ENCODE measurements at places on chromosomes 5 and 9.
A peak's percentile ranks its signal among the peaks of the same experiment; 100 is the strongest.

DNA sequence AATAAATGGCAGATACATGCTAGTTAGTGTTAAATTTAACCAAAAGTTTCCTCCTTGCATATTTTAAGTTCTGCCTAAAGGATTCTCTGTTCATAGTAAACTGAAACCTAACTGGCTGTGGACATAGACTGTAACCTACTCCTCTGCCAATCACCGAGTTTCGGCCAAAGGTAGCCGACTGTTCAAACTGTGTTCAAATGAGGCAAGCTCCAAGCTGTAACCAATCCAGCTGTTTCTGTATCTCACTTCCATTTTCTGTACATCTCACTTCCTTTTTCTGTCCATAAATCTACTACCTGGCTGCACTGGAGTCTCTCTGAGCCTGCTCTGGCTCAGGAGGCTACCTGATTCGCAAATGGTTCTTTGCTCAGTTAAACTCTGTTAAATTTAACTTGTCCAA is 44.1 kb downstream of the KCNV2 start:
- no peak for DNase-seq

DNA sequence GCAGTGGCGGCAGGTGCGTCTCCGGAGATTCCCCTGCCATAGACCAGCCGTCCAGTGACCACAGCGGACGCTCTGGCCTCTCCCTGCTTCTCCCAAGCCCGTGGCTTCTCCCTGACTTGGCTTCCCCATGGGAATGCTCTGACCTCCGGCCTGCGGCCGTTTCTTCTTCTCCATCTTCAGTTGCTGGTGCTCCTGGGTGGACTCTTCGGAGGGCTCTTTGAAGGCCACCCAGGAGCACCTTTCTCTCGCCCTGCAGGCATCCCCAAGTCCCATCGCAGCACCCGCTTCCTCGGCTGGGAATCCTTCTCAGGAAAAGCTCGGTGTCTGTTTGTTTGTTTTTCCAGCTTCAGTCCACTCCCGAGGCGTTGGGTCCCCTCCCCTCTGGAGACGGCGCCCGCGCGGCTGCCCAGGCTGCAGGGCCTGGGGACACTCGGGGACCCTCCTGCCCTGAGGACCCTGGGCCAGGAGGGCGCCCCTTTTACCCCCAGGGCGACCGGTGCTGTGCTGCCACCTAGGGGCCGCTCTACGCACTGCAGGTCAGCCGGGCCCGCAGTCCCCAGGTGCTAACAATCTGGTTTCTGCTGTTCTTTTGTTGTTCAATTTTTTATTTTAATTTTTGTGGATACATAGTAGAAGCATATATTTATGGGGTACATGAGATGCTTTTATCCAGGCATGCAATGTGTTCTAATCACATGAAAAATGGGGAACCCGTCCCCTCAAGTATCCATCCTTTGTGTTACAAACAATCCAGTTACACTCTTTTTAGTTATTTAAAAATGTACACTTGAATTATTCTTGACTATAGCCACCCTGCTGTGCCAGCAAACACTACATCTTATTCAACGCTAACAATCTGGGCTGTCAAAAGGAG is 197.9 kb upstream of the ADAMTS16 start:
- peak; percentile 43 for DNase-seq

GRCh38 chr9:28234894-28235277 is 661.6 kb upstream of the C9orf72 start:
- no peak for DNase-seq

GRCh38 chr9:20775683-20776082 is 91.6 kb downstream of the FOCAD start:
- DNase-seq: no peak

DNA sequence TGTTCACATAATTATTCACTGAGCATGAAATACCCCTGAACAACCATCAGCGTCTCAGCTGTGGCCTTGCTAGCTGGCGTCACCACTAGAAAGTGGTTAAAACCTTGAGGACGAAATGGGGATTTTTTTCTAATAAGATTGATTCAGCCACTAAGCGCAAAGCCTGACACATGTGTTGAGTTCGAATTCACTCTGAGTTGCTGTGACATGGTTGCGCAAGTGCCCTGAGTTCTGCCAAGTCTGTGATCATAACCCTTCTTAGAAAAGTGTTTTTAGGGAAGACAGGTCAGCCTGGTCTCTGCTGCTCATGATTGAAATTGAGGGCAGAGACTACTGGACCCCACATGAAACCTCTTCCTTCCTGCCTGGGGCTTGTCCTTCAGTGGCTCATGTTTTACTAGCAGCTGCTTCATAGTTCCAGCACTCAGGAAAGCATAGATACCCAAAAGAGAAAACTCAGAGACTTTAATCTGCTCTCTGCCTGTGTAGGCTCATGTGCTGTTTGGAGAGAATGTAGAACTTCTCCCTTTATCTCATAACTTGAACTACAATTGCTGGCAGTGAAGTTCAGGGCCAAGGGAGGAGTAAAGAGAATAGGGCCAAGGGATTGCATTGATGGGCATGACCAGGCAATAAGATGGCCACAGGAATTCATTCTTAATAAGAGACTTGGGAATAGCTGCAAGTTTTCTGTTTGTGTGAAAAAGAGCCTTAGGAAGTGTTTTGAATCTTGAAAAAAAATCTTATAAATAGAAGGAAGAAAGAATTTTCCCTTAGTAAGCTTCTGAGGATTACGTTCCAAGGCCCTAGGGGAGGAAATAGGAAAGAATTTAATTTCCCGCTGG is 66.8 kb upstream of the CXCL14 start:
- DNase-seq: no peak

DNA sequence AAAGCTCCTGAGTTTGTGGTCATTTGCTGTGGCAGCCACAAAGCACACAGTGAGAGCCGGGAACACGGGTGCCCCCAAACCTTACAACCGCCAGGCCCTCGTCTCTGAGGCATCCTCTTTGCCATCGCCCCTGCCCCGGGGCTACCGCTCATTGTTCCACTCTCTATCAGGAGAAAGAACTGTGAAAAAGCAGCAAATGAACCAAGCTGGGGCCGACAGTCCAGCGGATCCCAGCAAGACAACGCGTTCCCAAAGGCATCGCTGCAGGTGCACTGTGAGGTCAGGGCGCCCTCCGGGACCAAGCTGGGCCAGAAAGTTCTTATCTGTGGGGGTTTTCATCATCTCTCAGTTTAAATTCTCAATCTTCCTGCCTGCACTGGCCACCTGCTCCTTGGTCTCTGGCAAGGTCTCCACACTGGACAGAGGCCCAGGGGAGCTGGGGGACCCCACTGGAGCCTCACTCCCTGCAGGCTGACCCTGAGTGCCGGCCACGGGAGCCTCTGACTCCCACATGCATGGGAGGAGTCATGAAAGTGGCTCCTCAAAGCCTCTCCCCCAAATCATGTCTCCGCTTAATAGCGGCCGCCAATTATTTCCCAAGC is 32.1 kb downstream of the VAV2 start:
- no peak for DNase-seq

DNA sequence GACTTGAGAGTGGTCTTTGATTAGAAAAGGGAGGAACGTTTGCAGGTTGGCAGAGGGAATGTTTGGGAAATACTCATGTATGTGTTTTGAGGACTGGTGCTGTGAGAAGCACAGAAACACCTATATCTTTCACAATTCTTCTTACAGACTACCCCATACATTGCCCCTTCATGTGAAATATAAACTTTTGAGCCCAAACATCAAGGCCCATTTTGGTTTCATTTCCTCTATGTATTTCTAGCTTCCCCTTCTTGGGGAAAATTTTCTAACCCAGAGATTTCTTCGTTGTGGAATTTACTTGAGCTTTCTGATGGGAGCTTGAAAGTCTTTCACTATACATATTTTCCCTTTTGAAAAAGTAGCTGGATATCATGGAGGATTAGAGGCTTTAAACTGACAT is 67.6 kb downstream of the FYB1 start:
- no peak for DNase-seq

DNA sequence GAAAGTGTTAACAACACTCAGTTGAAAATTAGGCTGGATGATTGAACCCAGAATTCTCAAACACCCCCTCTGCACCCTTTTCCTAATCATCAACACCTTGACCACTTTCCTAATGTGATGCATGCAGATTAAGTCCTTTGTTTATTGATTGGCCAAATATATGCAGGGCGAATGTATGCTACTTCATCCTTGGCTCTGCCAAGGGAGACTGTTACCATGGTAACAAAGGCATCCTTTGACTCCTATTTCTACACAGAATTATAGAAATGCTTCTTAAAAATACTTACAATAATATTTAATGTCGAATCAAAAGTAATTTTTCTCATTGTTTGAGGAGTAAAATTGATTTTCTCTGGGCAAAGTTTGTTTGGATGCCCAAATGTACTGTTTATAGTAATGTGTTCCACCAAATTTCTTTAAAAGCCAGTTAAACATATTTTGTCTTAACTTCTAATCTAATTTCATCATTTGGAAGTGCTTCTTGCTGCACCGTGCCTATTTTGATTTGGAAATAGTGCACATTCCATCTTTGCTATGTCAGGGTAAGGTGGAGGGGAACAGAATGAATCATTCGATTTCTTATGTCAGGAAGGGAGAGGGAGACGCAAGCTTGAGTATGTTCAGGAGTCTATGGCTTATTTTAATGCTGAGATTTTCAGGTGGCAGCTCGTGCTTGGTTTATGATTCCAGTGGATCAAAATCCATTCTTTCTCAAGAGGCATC is 1384.3 kb upstream of the WWC1 start:
- no peak for DNase-seq

DNA sequence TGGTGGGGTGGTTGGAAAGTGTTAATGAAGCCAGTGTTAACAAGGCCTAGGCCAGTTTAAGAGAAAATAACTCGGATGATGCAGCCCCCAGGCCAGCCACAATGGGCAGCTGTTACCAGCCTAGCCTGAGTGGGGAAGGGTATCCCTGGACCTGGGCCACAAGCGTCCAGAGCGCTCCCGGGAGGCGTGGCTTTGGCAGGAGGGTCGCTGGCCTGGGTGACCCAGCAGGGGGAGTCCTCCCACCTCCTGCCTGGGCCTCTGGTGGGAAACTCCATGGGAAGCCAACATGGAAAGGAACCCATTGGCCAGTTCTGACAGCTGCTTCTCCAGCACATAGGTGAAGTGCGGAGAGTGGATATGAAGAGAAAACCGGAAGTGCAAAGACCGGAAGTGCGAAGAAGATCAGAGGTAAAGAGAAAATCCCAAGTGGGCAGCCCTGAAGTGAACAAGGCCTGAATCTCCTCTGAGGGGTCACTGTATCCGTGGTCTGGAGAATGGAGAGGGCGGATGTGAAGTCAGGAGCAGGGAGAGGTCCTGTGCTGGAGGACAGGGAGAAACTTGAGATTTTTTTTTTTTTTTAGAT is 79.0 kb downstream of the ADCY2 start:
- no peak for DNase-seq

DNA sequence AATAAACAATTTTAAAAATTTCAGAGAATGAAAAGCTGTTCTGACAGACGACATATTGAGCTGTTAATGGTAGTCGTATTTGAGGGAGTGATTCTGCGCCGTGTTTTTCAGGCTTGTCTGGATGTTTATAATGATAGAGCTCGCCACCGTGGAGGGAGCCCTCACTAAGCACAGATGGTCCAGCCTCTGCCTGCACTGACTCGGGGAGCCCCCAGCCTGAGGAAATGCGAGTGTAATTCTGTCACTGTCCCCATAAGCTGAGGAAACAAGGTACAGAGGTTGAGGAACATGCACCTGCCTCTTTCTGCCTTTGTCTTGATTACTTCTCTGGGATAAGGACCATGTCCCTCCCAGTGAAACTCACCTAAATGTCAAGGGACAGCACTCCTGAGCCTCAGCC is 7.4 kb upstream of the DBH start:
- DNase-seq: no peak

- no peak for DNase-seq
Measured at GRCh38 chr9:72188232-72188631, 39.0 kb downstream of the GDA start.

DNA sequence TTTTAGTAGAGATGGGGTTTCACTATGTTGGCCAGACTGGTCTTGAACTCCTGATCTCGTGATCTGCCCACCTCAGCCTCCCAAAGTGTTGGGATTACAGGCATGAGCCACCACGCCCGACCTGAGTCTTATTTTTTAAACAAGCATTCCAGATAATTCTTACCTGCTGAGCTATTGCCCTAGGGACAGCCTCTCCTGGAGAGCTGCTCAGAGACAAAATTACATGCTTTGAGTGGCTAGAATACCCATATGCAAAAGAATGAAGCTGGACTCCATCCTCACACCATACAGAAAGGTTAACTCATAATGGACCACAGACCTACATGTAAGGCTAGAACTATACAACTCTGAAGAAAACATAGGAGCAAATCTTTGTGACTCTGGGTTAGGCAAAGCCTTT is 41.6 kb downstream of the GTF3C4 start:
- DNase-seq: no peak

GRCh38 chr5:454936-455335 is 12.0 kb downstream of the EXOC3 start:
- DNase-seq: no peak

DNA sequence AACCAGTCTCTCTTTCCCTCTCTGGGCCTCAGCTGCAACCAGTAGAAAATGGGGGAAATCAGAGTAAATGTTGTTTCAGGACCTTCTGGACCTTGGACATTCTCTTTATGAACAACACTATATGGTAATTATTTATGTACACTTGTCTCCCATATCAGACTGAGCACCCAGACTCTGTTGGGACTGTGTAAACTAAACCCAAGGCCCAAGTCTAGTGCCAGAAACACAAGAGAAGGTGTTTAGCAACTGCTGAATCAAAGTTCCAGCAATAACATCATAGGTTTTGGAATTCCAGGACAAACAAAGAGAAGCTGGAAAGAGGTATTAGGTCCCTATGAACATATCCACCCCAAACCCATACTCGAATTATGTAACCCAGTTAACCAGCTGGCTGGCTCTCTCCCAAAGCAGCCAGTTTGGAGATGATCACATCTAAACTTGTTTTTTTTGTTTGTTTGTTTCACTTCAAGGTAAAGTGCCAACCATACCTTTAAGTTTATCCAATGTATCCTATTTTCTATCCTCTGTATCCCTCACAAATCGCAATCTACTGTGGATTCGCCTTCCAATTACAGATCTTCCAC is 1.9 kb upstream of the RNF38 start:
- no peak for DNase-seq

DNA sequence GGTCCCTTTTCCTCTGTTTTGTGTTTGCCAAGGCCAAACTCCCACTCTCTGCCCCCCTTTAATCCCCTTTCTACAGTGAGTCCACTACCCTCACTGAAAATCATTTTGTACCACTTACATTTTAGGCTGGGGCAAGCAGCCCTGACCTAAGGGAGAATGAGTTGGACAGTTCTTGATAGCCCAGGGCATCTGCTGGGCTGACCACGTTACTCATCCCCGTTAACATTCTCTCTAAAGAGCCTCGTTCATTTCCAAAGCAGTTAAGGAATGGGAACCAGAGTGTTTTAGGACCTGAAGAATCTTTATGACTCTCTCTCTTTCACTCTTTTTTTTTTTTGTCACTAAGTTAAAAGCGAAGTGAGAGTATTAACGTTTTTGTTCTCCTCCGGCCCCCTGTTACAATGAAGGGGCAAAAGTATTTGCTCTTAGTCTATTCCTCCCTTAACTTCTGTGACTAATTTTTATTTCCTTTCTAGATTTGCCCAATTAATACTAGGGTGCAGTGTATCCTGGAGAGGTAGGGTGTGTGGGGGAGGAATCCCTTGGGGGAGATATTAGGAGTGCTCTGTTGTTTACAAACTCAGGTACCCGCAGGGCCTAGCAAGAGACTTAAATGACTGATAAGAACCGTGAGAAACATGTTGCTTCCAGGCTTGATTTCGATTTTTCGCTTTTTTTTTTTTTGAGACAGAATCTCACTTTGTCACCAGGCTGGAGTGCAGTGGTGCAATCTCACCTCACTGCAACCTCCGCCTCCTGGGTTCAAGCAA is 14.7 kb downstream of the GM2A start:
- DNase-seq: no peak

GRCh38 chr5:111552896-111553295 is 40.6 kb upstream of the STARD4 start:
- no peak for DNase-seq

- peak; percentile 27 for DNase-seq
Measured at GRCh38 chr9:8733131-8733954, 933.8 kb upstream of the DMAC1 start.
